ENCODE measurements at places on chromosomes 2 and 18.
A peak's percentile ranks its signal among the peaks of the same experiment; 100 is the strongest.

GRCh38 chr2:105154119-105154818 lies 87.3 kb upstream of the GPR45 start:
- no peak for DNase-seq

- no peak for DNase-seq
Measured at GRCh38 chr18:39260565-39260964, 1695.0 kb upstream of the CELF4 start.

- no peak for DNase-seq
Measured at GRCh38 chr2:188601927-188602326, 310.3 kb downstream of the GULP1 start.

GRCh38 chr2:202102425-202103000 lies 29.5 kb downstream of the KIAA2012 start:
- no peak for DNase-seq

DNA sequence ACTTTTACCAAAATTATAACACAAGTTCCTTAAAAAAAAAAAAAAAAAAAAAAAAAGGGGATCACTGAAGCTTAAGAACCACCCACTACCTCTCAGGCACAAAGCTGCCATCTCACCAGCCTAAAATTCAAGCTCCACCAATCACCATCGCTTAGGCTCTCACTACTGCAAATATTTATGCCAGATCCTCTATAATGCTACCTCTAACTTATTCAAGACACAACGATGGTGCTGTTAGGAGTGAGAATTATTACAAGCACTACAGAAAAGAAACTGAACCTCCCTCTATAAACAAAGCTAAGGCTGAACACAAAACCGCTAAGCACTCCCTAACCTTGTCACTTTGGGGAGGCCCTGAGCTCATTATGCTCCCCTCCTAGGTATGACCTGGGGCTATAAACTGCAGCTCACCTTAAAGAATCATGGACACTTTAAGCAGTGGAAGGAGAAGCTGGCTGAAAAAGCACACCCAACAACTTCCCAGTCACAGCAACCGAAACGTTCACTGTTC lies 3.6 kb downstream of the FZD5 start:
- no peak for DNase-seq

- DNase-seq, result no peak
Measured at GRCh38 chr18:23578891-23579653, 7.2 kb downstream of the NPC1 start.

DNA sequence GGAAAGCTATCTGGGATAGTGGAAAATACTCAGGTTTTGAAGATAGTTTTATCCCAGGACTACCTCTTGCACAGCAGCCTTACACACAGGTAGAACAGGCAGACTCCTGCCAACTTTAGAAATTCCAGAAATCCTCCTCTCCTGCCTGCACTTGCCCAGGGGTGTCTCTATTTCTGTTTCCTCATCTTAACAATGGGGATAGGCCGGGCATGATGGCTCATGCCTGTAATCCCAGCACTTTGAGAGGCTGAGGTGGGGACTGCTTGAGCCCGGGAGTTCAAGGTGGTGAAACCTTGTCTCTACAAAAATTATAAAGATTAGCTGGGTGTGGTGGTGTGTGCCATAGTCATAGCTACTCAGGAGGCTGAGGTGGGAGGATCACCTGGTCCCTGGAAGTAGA lies 117.0 kb upstream of the ARL5A start:
- no peak for DNase-seq

DNA sequence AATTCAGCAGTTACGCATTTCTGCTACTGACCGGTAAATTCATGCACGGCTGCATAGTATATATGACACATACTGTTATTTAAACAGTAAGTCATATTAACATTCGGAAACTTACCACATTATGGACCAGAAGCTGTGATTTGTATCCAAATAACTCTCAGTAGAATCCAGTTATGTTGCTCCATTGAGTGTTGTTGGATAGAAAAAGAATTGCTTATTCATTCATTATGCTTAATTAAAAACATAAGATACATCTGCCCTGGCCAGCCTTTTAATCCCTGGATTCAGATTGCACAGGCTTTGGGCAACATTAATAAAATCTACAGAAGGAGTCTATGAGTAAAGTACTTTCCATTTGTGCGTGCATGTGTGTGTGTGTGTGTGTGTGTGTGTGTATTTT lies 111.3 kb downstream of the CPS1 start:
- DNase-seq, result no peak

DNA sequence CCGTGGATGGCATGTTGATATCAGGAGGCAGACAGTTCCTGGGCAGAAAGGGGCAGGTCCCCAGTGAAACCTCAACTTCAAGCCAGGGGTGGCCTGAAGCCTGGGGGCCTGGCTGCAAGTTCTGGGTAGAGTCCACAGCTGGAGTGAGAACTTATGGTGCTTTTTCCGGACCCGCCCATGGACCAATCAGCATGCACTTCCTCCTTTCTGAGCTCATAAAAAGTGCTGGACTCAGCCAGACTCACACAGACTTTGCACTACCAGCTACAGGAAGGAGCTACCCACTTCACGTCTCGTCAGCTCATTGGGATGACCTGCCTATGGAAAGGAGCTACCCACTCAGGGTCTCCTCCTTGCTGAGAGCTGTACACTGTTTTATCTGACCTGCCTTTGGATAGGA lies 183.1 kb upstream of the MC4R start:
- no peak for DNase-seq

DNA sequence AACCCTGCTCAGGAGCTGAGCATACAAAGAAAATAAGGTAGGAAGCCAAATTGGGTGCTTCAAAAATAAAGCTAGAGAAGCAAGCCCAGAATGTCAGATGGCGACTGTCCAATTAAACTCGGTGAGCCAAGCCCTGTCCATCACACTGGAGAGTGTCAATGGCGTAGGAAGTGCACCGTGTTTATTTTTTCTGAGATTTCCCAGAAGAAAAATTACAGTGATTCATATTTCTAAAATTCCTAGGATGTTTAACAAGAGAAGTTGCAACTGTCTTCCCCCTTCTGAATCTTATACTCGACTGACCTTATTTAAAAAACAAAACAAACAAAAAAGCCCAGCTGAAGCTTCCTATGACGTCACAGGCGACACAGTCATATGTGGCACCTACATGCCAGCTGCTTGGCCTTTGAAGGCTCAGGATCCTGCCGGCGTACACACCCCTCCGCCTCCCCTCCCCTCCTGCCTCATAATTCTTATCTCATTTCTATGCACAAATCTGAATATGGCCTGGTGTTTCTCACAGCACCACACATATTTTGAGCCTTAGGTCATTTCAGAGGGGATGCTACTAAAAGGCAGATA lies 60.8 kb downstream of the MBP start:
- DNase-seq, result peak; percentile 87

GRCh38 chr2:32484937-32485336 lies 128.1 kb downstream of the BIRC6 start:
- no peak for DNase-seq

DNA sequence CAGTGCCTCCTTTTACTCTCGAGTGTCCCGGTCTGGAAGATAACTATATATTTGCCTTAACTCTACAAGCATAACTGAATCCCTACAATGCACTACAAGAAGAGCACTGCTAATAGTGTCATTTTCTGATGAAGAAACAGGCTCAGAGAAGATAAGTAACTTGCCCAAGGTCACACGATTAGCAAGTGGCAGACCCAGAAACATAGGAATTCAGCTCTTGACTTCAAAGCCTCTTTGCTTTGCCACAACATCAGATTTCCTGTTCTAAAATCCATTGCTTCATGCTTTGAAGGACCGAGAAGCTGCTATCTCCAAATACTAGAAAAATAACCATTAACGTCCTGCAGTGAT lies 65.6 kb downstream of the HS1BP3 start:
- DNase-seq, result no peak

- no peak for DNase-seq
Measured at GRCh38 chr2:219570194-219570923, 980 bp downstream of the OBSL1 start.

DNA sequence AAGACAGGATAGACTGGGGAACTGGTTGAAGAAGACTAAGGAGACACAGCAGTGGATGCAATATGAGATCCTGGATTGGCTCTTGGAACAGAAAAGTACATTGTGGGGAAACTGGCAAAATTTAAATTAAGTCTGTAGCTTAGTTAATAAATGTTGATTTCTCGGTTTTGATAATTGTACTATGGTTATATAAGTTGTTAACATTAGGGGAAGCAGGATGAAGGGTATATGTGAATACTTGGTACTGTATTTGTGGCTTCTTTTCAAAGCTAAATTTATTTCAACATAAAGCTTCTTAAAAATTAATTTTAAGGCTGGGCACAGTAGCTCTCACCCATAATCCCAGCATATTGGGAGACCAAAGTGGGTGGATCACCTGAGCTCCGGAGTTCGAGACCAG lies 103.8 kb downstream of the TMEM17 start:
- DNase-seq, result no peak

DNA sequence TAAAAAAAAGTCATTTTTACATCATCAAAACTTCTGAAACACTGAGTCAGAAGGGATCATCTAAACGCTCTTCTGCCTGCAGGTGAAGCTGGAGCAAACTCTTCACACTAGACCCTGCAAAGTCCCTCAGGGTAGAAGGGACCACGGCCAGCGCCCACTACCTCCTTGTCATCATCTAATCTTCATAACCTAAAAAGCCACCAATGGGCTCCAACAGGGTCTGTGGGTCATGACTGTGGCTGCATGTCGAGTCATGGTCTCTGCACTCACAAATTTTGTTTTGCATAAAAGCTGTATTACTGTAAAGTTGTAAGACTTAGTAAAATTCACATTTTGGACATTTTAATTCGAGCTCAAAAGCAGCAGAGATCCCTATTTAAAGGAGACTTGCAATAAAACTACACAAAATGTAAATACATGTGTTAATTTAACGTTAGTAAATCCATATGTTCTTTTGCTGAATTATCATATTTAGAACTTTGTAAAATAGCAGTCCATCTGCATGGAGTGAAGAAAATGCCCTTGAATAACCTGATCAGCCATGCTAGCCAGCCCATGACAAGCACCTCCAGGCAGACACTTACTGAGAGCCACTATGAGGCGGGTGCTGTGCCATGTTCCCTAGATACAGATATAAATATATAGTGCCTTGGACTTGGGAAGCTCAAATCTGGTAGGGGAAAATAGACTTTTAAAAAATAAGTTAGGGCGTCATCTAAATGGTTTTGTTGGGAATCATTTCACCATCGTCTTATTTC lies 437.2 kb upstream of the LYPD1 start:
- no peak for DNase-seq

DNA sequence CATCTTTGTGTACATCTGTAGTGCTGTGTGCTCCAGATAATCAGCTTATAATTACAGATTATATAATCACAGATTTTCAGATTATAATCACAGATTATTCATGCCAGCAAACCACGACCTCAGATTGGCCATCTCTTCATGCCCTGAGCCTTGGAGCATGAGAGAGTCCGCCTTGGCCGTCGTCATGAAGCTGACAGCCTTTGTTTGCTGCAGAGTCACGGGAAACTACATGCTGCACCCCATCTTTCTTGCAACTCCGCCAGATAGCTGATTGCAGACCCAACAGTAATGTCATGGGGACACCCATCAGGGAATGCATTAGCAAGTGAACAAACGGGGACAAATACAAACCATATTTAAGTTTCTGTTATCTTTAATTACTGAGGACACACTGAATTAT lies 7.3 kb downstream of the TMEM178A start:
- no peak for DNase-seq

DNA sequence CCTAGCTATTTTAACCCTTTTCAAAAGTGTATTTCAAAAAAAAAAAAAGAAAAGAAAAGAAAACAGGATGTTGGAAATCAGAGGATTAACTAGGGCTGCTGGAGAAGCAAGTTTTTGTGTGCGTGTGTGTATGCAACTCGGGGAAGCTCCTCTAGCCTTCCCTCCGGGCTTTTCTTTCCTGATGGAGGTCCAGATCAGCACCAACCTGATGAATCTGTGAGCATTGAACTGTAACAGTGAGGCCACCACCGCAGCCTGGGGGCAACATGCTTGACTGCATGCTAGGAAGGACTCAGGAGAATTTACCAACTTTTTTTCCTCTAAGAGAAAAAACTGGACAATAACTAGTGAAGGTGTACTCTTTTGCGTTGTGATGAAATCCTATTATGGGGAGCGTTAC lies 2.3 kb downstream of the OBSL1 start:
- DNase-seq, result no peak

- DNase-seq, result no peak
Measured at GRCh38 chr2:26412091-26412673, 10.5 kb downstream of the DRC1 start.

GRCh38 chr2:172894689-172895387 lies 159.2 kb downstream of the RAPGEF4 start:
- no peak for DNase-seq

- DNase-seq, result no peak
Measured at GRCh38 chr2:205848601-205849000, 166.3 kb downstream of the NRP2 start.

DNA sequence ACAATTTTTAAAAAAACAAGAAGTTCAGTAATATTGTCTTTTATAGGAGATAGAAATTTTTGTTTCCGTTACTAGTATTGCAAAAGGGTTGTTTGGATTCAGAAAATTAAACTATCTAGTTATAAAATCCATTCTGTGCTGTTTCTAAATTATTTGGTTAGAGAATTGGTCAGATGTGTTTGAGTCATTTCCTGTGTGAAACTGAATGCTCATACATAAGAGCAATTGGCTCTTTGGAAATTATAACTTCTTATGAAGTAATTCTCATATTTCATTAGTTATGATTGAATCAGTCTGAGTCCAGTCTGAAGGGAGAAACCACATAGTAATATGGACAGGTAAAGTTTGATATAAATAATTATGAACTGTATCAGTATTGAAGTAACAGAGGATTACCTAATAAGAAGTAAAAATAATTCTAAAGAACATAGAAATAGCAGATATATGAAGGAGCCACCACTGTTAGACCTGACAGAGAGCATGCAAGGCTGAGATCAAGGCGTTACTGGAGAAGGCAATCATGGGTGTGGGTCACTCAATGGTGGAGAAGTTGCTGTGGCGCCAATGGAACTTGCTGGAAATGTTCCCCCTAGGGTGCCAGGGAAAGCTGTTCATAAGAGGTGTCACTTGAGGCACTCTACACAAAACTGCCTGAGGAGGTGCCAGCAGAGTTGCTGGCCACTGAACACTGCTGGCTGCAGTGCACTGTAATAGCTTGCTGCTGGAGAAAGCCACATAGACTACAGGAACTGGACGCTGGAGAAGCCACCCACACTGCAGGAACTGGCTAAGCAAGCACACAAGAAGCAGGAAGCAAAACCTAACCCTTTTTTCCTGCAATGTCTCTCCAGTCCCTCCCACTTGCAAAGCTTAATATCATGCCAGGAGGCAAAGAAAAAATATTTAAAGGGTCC lies 18.0 kb upstream of the FAP start:
- DNase-seq, result peak; percentile 88

DNA sequence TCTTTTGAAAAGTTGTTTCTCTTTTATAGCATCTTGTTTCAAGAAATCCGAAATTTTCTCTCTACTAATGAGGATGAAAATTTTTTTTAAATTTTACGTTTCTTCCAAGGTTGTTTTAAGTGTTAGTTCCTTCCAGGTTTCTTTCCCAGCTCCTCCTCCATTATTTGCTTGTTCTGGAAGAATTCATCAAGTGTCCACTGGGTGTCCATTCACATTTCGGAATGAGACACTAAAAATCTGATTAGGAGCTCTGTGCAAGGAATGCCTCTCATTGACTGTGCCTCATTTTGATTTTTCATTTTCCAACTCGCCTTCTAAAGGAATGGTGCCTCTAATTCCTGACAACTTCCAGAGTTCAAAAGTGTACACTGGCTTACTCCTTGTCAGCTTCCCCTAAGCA lies 6.1 kb downstream of the SP100 start:
- DNase-seq, result no peak

GRCh38 chr2:12539776-12540562 lies 176.8 kb upstream of the TRIB2 start:
- DNase-seq, result no peak

Data from posterior vena cava (tissue), 2 donors.